Common myeloid progenitor, CD34-positive (primary cell): ENCODE measurements at places on chromosomes 13 and 19.

DNA sequence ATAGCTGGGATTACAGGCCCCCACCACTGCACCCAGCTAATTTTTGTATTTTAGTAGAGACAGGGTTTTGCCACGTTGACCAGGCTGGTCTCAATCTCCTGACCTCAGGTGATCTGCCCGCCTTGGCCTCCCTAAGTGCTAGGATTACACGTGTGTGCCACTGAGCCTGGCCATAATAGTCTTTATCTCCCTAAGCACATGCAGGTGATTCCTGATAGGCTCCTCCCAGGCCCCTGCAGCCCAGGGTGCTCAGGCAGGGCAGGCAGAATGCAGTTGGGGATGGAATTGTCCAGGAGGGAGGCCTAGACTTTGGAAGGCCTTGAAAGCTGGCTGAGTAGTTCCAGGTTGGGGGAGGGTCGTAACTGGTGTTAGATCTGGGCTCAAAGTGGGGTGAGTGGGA lies 8.5 kb downstream of the ZNF526 start:
- DNase-seq: no peak

GRCh38 chr19:16203256-16204004 lies 5.7 kb downstream of the AP1M1 start:
- DNase-seq: no peak

- DNase-seq: no peak
These were observed 36.7 kb downstream of the CARD8 start for GRCh38 chr19:48218997-48219396.

- DNase-seq: peak; percentile 86
These were observed 11.8 kb upstream of the CSNK1G2 start for GRCh38 chr19:1929021-1929742.

DNA sequence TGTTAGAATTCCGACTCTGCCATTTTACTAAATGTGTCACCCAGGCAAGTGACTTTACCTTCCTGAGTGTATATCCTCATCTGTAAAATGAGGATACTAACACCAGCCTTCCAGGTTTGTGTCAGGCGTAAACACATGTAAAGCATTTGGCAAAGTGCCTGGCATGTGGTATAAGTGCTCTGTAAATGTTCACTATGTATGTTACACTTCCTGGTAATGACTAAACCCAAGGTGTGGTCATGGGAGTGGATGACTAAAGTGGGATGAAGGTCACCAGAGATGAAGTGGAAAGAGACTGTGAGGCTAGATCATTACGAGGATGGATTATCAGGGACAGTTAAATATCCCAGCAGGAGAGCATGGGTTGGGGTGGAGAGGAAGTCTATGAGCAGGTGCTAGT lies 25.6 kb downstream of the DEDD2 start:
- peak; percentile 47 for DNase-seq

DNA sequence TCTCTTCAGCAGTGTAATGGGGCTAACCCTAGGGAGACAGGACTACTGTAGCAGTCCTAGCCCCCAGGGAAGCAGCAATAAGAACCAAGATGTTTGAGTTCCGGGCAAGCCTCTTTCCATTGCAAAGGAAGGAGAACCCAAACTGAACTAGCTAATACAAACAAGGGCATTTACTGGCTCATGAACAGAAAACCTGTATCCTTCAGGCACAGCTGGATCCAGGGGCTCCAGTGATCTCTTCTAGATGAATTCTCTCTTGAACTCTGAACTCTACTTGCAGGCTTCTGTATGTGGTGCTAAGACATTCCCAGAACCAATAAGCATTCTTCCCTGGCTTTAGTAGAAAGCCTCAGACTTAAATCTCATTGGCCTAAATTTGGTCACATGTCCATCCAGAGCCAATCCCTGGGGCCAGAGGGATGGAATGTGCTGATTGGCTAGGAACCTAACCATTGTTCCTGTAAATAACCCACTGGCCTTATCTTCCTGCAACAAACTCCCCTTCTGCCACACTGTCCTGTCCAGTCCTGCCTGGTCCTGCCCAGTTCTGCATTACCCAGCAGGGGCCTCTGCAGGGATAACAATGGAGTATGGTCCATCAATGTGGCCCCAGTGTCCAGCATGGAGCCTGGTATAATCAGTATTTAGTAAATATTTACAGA lies 3.9 kb upstream of the PODNL1 start:
- DNase-seq: no peak

GRCh38 chr13:104485571-104485970 lies 1419.4 kb upstream of the SLC10A2 start:
- DNase-seq: no peak

DNA sequence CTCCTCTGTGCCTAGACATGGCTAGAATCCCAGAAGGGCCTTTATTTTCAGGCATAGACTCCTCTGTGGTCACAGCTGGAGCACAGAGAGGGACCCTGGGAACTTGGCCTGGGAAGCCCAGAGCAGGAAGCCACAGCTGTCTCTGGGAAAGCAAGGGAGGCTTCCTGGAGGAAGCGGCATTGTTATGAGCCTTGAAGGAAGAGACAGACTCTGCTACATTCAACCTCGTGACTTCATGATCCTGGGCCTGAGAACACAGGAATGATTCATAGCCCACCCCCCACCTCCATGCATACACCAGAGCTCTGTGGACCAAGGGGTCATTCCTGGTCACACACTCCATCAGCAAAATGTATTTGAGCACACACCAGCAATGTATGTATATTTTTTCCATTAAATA lies 8.6 kb downstream of the RDH8 start:
- DNase-seq: no peak

DNA sequence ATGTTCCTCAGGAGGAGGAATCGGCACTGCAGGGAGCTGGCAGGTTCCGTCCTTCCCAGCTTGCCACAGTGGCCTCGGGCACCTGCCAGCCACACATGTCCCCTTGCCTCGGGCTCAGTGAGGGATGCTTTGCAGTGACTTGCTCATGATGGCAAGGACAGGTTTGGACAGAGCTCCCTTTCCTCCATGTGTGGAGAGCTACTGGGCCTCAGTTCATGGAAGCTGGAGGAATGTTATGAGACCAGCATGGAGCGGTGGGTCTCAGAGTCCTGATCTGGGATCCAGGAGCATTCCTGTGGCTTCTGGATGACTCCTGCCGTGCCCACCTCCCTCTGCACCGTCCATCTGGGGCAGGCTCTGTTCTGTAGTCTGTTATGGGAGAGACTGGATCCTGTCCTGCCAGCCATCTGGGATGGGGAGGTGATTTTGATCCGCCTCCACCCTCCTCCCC lies 59.2 kb downstream of the SIPA1L3 start:
- no peak for DNase-seq

GRCh38 chr13:50370303-50370950 lies 355.2 kb downstream of the KCNRG start:
- peak; percentile 67 for DNase-seq

DNA sequence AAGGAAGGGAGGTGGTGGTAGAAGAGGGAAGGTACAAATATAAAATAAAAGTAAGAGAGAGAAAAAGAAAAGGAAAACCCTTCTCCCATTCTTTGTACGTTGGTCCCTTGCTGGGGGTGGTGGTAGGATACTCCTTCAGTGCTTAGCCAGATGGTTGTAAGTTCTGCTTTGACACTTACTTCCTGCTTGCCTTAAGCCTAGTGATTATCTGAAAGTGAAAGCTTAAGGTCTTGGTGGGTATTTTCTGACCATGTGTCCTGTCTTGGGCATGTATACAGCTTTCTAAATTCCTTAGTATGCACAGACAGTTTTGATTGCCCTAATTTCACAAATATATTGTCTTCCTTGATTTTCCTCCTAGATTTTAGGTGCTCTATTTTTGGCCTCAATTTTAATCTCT lies 314.8 kb downstream of the PCDH17 start:
- no peak for DNase-seq

GRCh38 chr19:55283548-55284377 lies at the start of gene BRSK1:
TSS of gene BRSK1 (plus strand) at chr19:55283997. CDS start at chr19:55284443, 446 bp downstream.
- DNase-seq: peak; percentile 57

DNA sequence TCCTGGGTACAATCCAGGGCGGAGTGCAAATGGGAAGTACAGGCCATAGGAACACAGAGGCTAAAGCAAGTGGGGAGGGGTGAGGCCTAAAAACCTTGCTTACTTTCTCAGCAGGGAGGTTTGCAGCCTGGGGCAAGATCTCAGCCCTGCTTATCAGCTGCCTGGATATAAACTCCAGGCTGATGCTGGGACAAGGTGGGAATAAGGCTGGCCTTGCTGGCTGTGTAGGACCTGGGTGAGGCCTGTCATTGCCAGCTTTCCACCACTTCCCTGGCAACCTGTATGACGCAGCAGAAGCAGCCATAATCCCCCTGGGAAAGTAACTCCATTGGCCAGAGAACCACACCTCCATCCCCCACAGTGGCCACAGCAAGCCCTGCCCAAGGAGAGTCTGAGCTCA lies 279.1 kb upstream of the ATXN8OS start:
- DNase-seq: no peak

GRCh38 chr19:872266-872951 lies 12.9 kb downstream of the CFD start:
- DNase-seq: peak; percentile 81

- DNase-seq: peak; percentile 33
These were observed 18.2 kb upstream of the UBAC2 start for GRCh38 chr13:99182439-99182838.

GRCh38 chr19:49229416-49229815 lies 71.8 kb downstream of the TRPM4 start:
- no peak for DNase-seq

DNA sequence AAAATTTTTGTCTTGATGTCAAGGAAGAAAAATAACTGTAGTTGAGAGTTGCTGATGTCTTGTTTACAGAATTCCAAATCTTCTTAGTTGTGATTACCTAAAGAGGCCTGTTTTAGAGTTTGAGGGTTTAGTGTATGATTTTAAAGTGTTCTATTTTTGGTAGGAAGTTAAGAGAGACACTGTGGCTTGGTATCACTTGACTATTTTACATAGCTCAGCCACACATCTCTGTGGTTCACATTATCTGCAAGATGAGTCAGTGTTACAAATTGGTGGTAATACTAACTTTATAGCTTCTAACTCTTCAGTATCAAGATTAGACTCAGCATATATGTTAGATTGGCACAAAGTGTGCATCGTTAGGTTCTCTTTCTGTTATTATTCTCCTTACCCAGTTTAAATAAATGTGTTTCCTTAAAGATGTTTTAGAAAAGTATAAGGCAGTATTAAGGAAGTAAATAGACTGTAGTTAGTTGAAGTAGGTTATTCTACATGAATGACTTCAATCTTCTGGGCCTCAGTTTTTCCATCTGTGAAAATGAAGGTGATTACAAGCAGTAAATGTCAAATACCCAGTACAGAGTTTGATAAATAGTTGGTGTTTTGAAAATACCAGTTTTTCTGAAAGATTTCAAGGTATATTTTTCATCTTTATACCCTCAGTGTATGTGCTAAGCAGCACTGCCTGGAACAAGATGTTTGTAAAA lies 33.4 kb downstream of the COG6 start:
- DNase-seq: peak; percentile 22

DNA sequence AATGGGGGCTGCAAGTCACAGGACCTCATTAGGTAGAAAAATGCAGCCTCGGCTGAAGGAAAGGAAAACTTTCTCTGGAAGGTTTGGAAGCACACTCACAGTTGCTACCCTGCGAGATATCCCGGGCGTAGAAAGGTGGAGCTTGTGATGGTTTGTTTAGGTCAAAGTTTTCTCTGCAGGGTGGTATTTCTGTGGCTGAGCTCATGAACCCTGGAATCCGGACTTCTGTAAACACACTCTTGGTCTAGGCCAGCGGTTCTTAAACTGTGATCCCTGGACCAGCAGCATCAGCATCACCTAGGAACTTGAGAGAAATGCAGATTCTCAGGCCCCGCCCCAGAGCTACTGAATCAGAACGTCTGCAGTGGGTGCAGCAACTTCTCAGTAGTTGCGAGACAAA lies 3.3 kb upstream of the SLC15A1 start:
- DNase-seq: no peak

- peak; percentile 19 for DNase-seq
These were observed 8.7 kb upstream of the ATP12A start for GRCh38 chr13:24671386-24672113.

- no peak for DNase-seq
These were observed 4.6 kb upstream of the FAM32A start for GRCh38 chr19:16180611-16181010.

GRCh38 chr13:40999416-40999815 lies 19.7 kb downstream of the ELF1 start:
- no peak for DNase-seq
